ENCODE measurements at places on chromosomes 13 and 19.

DNA sequence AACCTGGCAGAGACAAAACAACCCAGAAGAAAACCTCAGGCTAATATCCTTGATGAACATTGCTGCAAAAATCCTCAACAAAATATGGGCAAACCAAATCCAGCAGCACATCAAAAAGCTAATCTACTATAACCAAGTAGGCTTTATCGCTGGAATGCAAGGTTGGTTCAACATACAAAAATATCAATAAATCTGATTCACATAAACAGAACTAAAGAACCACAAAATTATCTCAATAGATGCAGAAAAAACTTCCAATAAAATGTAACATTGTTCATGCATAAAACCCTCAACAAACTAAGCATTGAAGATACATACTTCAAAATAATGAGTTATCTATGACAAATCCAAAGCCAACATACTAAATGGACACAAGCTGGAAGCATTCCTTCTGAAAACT is 8.8 kb downstream of the ZNF724 start:
- DNase-seq, result no peak

DNA sequence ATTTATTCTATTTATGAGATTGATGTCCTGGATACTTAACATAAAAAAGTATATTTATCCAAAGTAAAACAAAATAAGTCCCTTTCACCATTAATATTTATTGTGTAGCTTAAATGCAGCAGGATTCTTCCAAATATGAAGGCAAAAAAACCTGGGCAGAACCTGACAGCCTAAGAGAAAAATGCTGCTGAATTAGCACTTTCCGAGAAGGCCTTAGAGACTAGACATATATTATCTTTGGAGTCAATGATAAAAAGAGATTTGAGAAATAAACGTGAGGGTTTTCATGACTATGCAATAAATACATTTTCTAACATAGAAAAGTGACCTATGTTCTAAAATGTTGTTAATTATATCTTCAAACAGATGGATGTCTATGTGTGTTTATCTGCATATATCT is 566.9 kb downstream of the PCDH9 start:
- no peak for DNase-seq

- no peak for DNase-seq
Observed at GRCh38 chr19:48656840-48657474, 11.0 kb upstream of the CA11 start.

GRCh38 chr13:64428196-64428595 is 2801.9 kb downstream of the PCDH9 start:
- DNase-seq, result no peak

- no peak for DNase-seq
Observed at GRCh38 chr13:70432276-70432805, 324.1 kb upstream of the KLHL1 start.

GRCh38 chr13:24052547-24053518 is 107.7 kb upstream of the SPATA13 start:
- DNase-seq, result no peak

GRCh38 chr19:46495786-46496099 is at the start of gene PNMA8B:
Gene PNMA8B, minus strand, starts transcription at chr19:46495867. Its CDS starts 402 bp downstream, at chr19:46495465.
- no peak for DNase-seq

- no peak for DNase-seq
Observed at GRCh38 chr19:1164684-1165531, 9.2 kb downstream of the SBNO2 start.

DNA sequence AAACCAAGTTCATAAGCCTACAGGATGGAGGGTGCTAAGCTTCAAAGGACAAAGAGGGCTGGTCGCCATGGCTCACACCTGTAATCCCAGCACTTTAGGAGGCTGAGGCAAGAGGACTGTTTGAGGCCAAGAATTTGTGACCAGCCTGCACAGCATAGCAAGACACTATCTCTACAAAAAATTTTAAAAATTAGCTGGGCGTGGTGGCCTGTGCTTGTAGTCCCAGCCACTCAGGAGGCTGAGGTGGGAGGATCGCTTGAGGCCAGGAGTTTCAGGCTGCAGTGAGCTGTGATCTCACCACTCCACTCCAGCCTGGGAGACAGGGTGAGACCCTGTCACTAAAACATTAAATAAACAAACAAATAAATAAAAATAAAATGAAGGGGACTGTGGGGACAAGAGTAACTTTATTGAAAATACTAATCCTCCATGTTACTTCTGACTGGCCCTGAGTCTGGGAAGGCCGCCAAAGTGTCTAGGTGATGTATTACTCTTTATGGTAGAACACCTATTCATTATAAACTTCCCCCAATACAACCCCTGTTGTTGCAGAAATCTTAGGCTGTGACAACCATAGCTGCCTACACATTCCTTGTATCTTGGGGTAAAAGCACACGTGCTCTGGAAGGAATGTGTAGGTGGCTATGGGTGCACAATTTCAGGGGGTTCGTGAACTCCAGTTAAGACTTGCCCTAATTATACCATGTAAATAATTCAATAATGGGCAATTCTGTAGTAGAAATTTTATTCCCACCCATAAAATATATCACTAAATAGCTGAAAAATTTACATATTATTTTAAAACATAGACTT is 14.6 kb upstream of the URAD start:
- no peak for DNase-seq

DNA sequence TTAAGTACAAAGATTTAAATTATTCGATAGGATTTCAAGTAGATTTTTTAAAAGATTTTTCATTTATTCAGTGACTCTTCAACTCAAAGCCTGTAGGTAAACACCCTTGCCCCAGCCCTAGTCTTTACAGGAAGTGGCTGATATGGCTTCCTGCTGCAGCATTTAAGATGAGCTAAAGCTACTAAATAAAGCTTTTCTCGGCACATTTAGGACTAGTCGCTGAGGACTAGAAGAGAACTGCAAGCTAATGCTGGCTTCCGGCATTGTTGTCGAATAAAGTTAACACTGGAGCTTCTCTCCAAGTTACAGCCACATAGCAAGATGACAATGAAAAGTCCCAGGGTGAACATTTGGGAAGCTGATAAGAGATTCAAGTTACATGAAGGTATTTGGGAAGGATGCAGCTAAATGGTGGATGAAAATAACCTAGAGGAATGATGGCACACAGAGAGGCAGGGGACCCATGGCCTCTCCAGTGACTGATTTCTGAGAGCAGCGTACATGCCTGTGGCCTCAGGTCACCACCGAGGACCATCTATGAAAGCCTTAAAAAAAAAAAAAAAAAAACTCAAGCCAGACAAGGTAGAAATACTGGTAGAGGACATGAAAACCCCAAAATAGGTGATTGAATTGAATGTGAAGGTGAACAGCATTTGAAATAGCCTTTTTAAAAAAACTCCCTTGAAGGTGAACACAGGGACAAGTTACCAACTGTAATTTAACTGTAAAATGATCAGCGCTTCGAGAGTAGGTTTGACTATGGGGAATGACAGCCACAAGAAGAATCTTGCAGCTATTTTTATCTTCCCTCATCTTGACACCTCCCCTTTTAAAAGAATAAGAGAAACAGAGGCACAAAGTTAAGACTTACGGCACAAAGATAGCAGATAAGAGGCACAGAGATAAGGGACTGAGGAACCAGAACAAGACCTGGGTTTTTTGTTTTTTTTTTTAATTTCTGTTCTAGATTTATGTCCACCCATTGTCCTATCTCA is 155.4 kb downstream of the DCT start:
- no peak for DNase-seq

DNA sequence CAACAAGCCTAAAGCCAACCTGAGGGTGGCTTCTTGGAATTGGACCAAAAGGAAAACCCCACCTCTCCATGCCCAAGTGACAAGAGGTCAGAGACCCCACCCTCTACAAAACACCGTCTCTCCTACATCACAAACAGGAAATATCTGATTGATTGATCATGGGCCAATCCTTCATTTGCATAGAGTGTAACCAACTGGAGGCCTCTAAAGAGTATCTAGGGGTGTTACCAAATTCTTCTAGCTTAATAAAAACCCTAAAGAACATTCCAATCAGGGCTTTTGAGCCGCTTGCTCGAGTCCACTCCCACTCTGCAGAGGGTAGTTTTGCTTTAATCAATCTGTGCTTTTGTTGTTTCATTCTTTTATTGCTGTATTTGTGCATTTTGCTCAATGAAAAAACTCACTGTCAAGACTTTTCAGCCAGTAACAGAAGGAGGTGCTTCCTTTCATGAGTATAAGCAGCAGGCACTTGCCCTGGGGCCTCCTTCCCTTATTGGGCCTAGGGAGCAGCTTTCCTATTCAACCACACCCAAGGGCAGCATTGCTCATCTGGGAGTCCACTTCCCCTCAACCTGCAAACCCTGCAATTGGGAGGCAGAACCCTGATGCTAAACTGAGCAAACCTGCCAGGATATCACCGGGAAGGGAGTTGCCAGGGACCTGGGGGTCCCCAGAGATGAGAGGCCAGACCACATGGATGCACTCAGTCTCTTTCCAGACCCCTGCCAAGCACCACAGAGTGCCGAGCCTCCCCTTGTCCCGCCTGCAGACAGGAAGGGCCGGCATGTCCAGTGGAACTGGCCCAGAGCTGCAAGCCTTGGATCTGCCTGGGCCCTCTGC is 154.3 kb upstream of the VSTM2B start:
- DNase-seq, result no peak

- no peak for DNase-seq
Observed at GRCh38 chr19:17393914-17394313, at the start of gene CCDC194. Gene CCDC194, minus strand, starts transcription at chr19:17394196. Its CDS starts 38 bp downstream, at chr19:17394158.

DNA sequence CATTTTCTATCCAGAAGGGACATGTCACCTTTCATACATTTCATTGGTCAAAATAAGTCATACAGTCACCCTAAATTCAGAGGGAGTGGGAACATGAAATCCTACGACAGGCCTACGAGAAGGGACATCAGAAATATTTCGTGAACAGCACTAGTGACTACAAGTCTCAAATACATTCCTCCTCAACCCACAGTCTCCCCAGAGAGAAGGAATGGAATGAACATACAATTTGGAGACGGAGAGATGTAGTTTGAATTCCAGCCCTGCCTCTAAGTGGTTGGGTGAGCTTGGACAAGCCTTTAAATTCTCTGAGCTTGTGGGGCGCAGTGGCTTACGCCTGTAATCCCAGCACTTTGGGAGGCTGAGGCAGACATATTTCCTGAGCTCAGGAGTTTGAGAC is 9.9 kb downstream of the SERTM1 start:
- DNase-seq, result no peak

- DNase-seq, result no peak
Observed at GRCh38 chr13:37074703-37075102, 15.2 kb upstream of the SUPT20H start.

DNA sequence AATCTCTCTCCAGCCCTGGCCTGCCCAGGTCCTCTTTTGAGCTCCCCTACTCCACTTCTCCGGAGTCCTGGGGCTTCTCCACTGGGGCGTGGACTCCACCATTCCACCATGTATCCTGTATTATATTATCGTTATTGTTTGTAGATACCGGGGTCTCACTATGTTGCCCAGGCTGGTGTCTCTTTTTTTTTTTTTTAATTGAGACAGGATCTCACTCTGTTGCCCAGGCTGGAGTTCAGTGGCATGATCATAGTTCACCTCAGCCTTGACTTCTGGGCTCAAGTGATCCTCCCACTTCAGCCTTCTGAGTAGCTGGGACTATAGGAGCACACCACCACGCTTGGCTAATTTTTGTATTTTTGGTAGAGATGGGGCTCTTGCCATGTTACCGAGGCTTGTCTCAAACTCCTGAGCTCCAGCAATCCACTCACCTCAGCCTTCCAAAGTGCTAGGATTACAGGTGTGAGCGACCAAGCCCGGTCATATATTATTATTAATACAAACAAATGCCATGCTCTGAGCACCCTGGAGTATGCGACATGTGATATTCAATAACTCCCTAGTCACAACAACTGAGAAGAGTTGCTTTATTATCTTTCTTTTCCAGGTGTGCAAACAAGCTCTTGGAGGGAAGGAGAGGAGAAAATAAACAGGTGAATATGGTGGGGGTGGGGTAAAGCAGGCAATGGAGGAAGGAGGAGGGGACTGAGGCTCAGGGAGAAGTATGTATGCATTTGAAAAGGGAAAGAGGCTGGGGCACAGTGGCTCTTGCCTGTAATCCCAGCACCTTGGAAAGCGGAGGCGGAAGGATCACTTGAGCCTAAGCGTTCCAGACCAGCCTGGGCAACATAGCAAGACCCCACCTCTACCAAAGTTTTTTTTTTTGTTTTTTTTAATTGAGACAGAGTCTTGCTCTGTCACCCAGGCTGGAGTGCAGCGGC is 2.8 kb upstream of the CERS4 start:
- no peak for DNase-seq

DNA sequence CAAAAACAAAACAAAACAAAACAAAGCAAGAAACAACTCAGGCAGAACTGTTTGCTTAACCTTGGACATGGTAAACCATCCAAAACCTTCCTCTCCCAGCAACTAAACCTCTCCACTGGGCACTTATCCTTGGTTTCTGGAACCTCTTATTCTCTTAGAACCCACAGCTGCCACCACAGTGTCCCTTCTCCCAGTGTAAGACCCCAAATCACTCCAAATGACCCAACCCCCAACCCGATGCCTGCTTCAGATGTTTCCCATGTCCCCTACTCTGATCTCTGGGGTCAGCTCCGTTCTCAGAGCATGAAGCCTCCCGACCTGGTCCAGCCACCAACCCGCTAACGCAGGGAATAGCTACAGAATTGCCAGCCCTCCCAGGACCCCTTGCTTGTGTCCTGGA is 972 bp downstream of the KLK2 start:
- no peak for DNase-seq

DNA sequence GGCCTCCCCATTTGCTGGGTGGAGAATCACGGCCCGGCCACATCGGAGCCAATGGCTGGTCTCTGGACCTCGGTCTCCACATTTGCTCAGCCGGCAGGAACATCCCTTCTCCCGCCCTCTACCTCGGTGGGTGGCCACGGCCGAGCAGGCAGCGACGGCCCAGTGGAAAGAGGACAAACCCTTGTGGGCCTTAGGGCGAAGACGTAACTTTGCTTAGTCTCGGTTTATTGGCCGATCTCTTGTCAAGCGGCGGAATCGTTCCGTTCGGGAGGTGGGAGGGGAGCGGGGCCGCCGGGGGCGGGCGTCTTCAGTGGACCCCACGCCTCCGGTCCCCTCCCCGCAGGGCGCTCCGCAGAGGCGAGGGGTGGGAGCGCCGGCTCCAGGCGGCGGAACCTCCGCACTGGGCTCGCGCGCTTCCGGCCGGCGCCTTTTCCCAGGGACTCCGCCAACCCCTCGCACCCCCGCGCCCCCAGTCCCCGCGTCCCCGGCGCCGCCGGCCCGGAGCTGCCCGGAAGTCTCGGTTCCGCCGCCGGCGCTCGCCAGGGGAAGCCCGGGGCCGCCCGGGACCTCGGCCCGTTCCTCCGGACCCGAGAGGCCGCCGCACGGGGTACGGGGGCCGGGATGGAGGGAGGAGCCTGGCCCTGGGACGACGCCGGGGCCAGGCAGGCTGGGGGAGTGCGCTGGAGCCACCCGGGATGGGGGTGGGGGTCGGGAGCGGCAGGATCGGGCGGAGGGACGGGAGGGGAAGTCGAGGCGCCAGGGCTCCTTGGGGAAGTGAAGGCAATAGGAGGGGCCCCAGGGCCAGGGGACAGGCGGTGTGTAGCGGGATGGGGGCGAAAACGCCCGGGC is at the start of gene ZNF580:
Gene ZNF580, plus strand, starts transcription at position 426 of the 849 bp plus-strand sequence. CDS start 1,507 bp downstream, outside the sequence.
- peak; percentile 70 for DNase-seq

All from T-helper 2 cell treated with Interferon-gamma antibody and Interleukin-4, amounts not matched to agents 5 μg/mL and 100 μg/mL, for 36 hours (primary cell).